A172 (cell line): ENCODE measurements at places on chromosomes 3 and 15. TPM values are rescaled to one million over a fixed set of nuclear protein-coding genes. Genes with fewer than 3 reads are reported as not detected.

DNA sequence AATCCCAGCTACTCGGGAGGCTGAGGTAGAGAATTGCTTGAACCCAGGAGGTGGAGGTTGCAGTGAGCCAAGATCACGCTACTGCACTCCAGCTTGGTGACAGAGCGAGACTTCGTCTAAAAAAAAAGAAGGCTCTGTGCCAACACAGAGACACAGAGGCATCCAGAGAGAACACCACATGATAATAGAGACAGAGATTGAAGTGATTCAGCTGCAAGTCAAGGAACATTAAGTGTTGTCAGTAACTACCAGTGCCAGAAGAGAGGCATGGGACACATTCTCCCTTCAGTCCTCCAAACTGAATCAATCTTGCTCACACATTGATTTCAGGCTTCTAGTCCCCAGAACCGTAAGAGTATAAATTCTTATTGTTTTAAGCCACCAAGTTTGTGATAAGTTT, 97.5 kb downstream of the GOLIM4 start:
- no peak for DNase-seq

DNA sequence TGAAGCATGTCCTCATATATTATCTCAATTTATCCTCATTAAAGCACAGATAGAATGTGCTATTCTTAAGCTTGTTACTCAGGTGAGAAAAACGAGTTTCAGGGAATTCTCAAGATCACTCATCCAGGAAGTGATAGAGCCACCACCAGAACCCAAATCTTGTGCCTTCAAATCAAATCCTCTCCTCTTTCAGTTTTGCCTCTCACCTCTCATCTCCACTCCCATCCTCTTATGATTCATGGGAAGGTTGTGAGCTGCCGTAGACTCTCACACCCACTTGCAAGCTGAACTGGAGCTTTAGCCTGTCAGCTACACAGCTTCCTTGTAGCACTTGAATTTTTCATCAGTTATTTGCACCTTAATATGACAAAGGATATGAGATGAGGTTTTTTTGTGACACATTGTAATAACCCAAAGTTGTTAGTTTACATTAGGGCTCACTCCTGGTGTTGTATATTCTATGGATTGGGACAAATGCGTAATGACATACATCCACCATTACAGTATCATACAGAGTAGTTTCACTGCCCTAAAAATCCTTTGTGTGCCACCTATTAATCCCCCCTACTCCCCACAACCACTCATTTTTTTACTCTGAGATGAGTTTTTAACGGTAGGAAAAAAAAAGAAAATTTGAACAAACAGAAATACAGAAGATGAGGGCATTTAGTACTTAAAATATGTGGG, 25.7 kb downstream of the GPR15 start:
- DNase-seq = no peak

DNA sequence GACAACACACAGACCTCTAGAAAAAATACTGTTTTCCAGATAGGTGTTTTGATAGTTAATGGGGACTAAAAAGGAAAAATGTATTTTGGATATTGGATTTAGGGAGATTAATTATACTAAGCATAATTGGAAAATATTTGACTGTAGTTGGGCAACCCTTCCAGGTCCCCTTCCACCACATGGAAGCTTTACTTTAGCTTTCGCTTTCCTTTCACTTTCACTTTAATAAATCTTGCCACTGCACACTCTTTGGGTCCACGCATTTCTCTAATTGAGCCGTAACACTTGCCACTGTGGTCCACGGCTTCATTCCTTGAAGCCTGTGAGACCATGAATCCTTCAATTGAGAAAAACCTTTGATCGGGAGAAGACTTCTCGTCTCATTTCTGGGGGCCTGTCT, 15.5 kb downstream of the GLDN start:
- no peak for DNase-seq

DNA sequence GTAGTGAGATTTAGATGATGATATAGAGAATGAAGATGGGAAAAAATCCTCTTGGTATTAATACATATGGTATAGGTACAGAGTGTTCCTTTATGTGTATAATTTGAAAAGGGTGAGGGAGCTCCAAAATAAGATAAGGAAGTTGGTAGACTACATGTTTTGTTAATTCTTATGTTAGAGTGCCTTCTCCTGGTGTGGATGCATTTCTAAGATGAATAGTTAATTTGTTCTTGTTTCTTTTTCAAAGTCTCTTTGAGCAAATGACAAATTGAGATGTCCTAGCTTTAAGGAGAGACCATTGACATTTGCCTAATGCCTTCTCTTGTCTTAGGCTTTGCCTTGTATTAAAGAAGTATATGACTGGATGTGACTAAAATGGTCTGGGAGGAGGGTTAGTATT, 34.1 kb downstream of the AKAP13 start:
- DNase-seq = no peak

- no peak for DNase-seq
Measured at GRCh38 chr15:94259863-94260262, 28.5 kb downstream of the MCTP2 start.

- DNase-seq = no peak
Measured at GRCh38 chr15:60772395-60773120, 293.6 kb upstream of the ICE2 start.

DNA sequence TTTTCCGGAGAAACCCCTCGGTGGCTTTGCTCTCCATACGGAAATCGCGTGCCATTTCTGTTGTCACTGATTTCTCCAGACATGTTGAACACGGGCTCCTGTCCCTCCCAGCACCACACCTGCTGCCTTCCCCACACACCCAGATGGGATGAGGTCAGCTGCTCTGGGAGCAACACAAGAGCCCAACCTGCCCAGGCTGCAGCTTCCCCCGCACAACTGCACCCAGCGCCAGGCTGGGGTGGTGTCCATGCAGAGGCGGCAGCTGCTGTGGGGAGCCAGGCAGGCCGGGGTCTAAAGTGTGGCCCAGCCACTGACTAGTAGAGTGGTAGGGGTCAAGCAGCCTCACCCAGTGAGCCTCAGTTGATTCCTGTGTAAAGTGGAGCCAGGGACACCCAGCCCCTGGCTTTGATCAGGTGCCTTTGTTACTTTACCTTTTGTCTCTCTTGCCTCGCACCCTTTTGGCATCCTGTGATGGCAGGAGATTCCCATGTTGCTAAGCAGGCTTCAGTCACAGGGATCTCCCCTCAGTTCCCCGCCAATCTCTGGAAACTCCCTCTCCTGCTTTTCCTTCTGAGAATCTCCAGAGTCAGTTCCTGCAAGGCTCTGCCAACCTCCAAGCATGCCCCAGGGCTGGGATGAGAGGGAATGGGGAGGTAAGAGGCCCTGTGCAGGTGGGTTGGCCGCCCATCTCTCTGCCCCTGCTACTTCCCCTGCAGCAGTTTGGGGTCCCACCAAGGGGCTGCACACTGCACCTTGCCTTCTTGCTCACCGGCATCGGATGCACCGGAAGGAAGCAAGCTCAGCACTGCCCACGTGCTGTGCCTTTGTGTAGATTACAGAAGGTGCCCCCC, 91.8 kb upstream of the ALDH1A3 start:
- no peak for DNase-seq

DNA sequence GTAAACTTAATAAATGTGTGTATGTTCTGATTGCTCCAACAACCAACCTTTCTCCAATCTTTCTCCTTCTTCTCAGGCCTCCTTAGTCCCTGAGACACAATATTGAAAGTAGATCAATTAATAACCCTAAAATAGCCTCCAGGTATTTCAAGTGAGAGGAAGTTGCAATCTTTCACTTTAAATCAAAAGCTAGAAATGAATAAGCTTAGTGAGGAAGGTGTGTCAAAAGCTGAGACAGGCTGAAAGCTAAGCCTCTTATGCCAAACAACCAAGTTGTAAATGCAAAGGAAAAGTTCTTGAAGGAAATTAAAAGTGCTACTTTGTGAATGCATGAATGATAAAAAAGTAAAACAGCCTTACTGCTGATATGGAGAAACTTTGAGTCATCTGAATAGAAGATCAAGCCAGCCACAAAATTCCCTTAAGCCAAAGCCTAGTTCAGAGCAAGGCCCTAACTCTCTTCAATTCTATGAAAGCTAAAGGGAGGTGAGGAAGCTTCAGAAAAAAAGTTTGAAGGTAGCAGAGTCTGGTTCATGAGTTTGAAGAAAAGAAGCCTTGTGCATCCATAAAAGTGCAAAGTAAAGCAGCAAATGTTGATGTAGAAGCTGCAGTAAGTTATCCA, 38.6 kb downstream of the CCDC80 start:
- DNase-seq = no peak

GRCh38 chr3:9231471-9231870, 18.0 kb downstream of the SRGAP3 start:
- DNase-seq = no peak

- peak; percentile 57 for DNase-seq
Measured at GRCh38 chr3:16290007-16290826, 25.2 kb downstream of the OXNAD1 start.

DNA sequence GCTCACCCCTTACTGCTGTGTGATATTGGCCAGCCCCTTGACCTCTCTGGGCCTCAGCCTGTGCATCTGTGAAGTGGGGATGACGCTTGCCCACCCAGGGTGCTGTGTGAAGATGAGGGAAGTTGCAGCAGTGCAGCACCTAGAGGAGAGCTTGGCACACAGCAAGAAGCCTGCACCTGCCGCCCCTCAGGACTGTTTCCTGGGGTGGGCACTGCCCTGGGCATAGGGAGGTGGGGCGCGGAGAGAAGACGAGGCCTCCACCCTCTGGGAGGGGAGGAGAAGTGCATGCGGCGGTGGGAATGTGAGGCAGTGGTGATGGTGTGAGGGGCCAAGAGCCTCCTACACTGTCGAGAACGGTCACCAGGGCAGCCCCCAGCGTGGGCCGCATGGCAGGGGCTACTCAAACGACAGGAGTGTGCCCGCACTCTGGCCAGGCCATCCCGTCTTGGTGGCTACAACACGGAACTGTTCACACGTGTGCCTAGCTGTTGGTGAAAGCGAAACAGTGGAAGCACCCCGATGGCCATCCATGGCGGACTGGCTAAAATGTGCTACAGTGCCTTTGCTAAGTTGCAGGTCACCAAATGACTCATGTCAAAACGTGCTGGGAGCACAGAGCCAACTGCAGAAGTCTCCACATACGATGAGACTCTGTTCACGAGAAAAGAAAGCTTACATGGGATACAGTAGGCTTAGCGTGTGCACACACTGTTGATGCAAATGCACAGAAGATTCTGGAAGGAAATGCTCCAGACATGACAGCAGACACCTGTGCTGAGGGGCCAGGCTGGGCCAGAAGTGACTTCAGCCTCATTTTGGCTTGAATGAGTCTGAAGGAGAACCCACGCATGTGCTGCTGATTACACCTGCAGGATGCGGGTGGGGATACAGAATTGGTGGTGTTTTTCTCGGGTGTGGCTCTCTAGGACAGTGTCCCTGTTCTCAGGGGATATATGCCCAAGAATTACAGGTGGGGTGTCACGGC, 40.4 kb upstream of the IQSEC1 start:
- DNase-seq = no peak

GRCh38 chr15:77768107-77768506, 135.4 kb upstream of the LINGO1 start:
- no peak for DNase-seq

DNA sequence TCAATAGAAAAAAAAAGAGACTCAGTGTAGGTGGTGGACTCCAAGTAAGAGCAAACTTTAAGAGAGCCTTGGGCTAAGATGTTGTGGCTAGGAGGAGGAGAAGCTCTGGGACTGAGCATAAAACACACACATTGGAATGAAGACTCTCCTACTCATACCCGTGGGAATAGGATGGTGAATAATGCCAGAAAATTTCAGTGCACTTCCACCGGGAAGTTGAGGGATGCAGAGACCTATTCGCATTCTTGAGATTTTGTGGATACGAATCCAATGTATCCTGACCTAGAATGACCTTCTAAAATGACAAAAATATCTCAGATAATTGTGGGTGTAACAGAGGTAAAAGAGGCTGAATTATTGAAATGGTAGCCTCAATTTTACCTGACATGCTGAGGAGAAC, 388.7 kb upstream of the SGO1 start:
- DNase-seq = peak; percentile 88

- DNase-seq = no peak
Measured at GRCh38 chr3:187491371-187491770, 123.2 kb downstream of the RTP4 start.

DNA sequence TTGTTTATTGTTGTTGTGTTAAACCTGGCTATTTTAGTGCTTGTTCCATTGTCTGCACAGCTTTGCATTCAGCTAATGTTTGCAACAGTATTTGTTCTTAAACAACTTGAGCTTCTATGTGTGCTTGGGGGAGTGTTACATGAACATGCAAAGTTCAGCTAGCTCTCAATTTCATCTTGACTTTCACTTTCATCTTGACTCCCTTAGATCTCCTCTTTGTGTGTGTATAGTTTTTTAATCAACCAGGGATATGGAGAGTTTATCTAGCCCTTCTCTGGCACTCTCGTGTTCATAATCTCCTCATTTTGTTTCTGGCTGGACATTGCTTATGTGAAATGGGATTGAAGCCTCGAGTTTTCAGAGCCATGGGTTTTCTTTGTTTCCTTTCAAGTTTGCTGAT, 212.4 kb upstream of the ZBTB20 start:
- DNase-seq = no peak

GRCh38 chr3:185559706-185560090, 7.3 kb upstream of the LIPH start:
- DNase-seq = no peak

GRCh38 chr3:106428565-106428994, 559.8 kb upstream of the CBLB start:
- DNase-seq = peak; percentile 98

GRCh38 chr3:17384567-17385296, 357.7 kb downstream of the TBC1D5 start:
- DNase-seq = no peak

DNA sequence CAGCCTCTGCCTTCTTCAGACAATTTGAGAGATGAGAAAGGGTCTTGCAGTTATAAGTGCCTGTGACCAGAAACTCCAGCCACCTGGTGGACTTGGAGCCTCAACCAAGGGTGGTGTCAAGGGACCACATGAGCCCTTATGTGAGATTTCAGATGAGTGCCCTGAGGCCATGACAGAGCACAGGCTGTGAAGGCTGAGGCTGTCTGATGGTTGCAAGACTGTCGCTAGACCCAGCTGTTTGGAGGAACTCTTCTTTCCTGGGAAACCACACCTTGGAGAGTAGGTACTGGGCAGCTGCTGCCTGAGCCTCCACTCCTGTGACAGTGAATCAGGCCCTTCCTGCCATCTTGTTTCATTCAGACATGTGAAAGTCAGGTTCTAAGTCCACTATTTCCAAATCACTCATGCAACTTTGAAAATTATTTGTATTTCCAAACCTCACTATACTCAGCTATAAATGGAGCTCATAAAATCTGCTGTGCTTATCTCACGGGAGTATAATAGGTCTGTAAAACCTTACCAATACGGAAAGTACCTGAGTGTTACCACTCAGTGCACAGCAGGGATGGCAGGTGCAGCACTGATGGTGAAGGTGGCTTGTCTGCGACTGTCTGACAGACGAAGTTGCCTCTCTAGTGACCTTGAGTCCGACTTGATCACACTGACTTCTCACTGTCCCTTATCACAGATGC, 99.4 kb downstream of the RPL39L start:
- DNase-seq = no peak

Gene TTLL13
- not detected in 2 replicates for total RNA-seq

Gene REC114
- not detected in 2 replicates for total RNA-seq

Gene CTXN2
- total RNA-seq = 0.05 TPM in 1 of 2 replicates, not detected in the other

Gene HDDC3
- total RNA-seq = 11.3 and 15.4 TPM in 2 replicates

Gene CCNDBP1
- total RNA-seq = 90.6 and 92.1 TPM in 2 replicates

Gene SYNM
- 5.6 and 7.5 TPM in 2 replicates for total RNA-seq

Gene CGNL1
- total RNA-seq = 3.4 and 4.7 TPM in 2 replicates

Gene PTH1R
- total RNA-seq = 2.8 and 4.9 TPM in 2 replicates

Gene TRIP4
- 10.3 and 18.3 TPM in 2 replicates for total RNA-seq

Gene WDR72
- total RNA-seq = not detected in 2 replicates

Gene DYNLT2B
- total RNA-seq = 15.8 and 32.6 TPM in 2 replicates
